ENCODE measurements at places on chromosomes 13 and 19.

GRCh38 chr13:98310485-98311199 is 133.6 kb upstream of the RNF113B start:
- no peak for DNase-seq

DNA sequence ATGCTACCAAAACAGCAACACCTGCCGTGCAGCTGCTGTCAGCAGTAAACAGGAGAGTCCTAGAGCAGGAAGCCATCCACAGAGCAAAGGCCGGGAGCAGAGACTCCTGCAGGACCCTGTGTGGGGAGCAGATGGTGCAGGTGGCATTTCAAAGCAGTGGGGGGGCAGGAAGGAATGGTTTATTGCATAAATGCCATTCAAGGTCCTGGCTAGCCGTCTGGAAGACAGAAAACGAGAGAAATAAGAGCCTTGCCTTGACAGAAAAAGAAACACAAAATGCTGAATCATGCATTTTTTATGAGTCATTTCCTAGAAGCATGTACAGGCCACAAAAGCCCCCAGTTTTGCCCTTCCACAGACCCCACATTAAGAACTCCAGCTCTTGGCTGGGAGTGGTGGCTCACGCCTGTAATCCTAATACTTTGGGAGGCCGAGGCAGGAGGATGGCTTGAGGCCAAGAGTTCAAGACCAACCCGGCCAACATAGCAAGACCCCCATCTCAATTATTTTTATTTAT is 5.4 kb downstream of the RSPH6A start:
- no peak for DNase-seq

DNA sequence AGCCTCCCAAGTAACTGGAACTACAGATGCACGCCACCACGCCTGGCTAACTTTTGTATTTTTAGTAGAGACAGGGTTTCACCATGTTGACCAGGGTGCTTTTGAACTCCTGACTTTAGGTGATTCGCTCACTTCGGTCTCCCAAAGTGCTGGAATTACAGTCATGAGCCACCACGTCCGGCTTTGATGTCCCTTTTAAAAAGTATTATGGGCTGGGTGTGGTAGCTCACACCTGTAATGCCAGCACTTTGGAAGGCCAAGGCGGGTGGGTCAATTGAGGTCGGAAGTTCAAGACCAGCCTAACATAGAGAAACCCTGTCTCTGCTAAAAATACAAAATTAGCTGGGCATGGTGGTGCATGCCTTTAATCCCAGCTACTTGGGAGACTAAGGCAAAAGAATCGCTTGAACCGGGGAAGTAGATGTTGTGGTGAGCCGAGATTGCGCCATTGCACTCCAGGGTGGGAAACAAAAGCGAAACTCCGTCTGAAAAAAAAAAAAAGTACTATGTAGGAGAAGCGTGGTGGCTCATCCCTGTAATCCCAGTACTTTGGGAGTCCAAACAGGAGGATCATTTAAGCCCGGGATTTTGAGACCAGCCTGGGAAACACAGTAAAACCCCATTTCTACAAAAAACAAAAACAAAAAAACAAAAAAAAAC is 22.8 kb upstream of the ERVV-1 start:
- no peak for DNase-seq

GRCh38 chr13:40657951-40658350 is 8.5 kb downstream of the FOXO1 start:
- no peak for DNase-seq

DNA sequence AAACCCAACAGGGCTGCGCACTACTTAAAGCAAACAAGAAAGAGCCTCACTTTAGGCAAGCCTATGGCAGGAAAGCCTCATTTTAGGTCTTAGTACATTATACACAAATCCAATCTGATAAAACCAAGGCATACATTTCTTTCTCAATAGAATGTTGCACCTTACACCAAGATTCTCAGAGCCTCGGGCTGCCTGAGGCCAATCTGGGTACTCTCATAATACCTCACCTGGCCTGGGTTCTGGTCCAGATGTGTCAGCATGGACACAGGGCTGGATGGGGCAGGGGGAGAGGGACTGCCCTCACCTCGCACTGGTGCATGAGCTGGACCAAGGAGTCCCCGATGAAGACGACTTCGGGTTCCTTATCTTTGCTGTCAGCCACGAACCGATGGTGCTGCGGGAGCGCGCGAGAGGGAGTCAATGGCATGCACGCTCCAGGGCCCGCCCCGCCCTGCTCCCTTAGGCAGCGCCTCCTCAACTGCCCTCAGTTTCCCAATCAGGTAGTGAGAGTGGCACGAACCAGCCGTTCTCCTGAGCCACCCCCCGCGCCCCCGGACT is at the start of gene PRR19:
Gene PRR19 (plus strand): TSS at position 487 of the 558 bp plus-strand sequence. CDS start 7,453 bp downstream, outside the sequence.
- no peak for DNase-seq

Measured in activated T-helper 1 cell treated with anti-CD3 and anti-CD28 coated beads, Interleukin-2, amount 50 U/mL, for 16 hours (primary cell).